ENCODE measurements at places on chromosomes 5 and 9.

GRCh38 chr5:42993516-42994245 is 46.4 kb downstream of the ANXA2R start:
- peak; percentile 82 for DNase-seq

GRCh38 chr5:172150514-172151425 is 37.3 kb downstream of the STK10 start:
- peak; percentile 95 for DNase-seq

DNA sequence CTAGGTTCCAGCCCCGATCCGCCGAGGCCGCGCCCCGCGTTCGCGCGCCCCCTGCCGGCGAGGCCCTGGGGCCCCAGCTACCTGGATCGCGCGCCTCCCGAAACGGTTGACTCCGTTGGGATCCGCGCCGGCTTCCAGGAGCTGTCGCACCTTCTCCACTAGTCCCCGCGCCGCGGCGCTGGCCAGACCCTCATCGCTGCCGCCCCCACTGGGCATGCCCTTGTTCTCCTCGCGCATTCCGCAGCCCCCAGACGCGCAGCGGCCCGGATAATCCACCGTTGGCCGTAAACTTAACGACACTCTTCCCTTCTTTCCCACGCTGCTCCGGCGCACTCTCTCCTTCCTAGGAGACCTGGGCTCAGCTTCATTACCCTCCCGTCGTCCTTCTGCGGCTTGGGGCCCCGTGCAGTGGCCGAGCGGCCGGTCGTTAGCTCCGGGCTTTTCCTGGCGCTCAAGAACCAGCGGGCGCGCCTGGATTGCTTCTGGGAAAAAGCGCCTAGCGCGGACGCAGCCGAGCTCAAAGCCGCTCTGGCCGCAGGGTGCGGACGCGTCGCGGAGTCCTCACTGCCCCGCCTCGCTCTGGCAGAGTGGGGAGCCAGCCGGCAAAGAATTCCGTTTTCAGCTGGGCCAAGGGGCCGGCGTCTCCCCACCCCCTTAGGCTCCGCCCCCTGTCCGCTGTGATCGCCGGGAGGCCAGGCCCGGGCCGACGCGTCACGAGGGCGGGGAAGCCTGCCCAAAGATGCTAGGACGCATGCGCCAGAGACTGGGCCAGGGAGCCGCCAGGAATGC is at the start of gene CDKN2B:
Gene CDKN2B, minus strand, starts transcription at position 589 of the 789 bp plus-strand sequence. Its CDS starts 352 bp downstream, at position 237.
- DNase-seq: peak; percentile 96

GRCh38 chr5:132640613-132641012 is 17.4 kb upstream of the IL13 start:
- DNase-seq: no peak

GRCh38 chr5:73182307-73182706 is 9.3 kb downstream of the TMEM174 start:
- DNase-seq: no peak

DNA sequence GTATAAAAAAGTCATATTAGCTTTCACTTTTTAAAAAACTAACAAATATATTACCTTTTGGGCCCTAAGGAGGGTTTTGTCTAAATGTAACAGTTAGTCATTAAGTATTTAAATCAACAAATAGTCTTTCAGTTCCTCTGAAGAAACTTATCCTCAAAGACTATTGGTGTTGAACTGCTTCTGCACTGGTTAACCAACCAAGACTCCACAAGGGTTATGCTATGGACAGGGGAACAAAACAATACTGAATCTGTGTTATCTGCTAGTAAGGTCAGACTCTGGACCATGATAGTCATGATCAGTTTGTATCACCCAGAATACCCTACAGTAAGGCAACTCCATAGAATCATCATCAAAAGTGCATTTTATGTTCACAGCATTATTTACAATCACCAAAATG is 42.4 kb downstream of the SETX start:
- DNase-seq: no peak

DNA sequence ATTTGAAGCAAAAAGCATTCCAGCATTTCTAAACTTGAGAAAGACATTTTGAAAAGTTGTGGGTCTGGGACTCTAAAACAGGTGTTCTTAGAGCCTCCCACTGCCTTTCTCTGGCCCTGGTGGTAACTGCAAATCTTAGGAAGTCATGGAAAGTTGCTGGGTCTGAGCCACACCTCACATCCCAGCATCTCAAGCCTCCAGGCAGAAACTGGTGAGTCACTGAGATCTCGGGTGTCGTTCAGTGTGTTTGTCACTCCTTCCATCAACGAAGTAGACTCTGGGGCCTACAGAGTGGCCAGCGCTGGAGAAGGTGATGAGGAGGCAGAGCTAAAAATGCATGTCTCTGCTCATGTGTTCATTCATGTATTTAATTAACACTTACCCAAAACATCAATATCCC is 59.6 kb upstream of the C5orf58 start:
- no peak for DNase-seq

DNA sequence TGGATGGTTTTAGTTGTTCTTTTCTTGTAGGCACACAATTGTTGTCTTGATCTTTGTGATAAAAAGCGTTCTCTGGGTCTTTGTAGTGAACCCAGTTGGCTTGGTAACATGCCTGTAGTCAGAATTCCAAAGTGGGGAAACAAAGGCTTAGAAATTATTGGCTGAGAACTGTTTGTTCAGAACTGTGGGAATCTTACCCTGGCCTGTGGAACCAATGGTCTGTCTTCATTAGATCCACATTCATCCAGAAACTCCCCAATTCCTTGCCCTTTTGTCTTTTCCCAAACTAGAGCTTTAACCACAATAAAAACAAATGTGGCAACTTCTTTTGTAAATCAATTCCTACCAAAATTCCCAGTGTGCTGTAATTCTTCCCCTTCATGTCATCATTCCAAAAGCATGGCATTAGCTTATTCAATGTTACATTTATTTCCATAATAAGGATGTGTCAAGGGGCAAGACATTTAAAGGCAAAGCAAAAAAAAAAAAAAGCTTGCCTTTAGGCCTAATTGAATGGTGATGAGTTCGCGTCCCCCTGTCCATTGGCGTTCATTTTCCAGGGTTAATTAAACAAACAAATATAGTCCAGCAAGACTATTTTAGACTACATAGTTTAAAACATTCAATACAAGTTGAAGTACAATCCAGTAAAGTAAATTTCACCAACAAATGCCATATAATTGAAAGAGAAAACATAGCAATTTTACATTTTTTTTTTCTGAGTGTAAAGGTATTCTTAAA is 249.8 kb upstream of the ZNF608 start:
- no peak for DNase-seq

- DNase-seq: no peak
Observed at GRCh38 chr5:20017021-20017420, 29.0 kb upstream of the CDH18 start.

DNA sequence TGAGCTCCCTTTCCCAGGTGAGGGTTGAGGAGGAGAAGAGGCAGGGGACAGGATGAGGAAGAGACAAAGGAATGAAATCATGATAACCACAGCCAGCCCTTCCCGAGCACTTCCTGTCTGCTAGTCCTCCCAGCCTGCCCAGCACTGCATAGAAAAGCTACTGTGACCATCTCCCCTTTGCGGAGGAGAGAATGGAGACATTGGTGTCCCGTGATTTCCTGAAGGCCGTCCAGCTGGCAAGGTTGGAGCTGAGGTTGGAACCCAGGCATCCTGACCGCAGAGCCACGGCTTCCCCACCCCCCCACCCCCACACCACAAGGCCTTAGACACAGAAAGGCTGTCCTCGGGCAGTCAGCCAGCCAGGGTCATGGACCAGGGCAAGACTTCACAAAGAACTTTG is 131.1 kb upstream of the ICE1 start:
- DNase-seq: no peak

DNA sequence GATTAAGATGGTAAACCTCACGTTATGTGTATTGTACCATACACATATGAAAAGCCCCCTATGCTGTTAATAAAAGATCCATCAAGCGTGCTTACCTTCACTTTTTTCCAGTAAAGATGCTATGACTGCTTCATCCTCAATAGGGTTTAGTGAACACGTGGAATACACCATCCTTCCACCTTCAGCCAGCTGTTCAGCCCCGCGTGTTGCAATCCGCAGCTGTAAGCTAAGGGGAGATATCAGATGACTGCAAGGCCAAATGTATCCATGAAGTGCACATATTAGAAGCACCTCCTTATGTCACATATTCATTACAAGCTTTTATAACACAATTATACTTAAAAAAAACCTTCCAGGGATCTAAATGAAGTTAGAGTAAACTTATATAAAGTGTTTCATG is 16.2 kb downstream of the NSUN2 start:
- no peak for DNase-seq

DNA sequence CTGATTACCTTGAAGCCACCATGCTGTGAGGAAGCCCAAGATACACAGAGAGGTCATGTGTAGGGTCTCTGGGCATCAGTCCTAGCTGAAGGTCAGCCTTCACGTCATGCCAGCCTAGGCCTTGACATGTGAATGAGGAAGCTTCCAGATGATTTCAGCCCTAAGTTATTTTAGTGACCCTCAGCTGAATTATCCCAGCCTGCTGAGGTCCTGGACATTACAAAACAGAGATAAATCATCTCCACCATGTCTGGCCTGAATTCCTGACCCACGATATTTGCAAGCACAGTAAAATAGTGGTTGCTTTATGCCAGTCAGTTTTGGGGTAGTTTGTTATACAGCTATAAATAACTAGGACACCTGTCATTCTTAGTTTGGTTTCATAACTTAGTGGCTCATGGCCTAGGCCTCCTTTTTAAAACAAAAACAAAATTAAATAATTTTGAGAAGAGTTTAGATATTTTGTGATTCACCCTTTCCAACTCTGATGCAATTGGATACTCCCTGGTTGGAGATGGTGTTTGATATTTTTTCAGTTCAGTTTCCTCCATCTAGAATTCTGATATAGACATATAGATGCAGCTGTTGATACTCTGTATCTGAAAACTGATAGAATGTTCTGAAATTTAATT is 571.3 kb upstream of the CLINT1 start:
- DNase-seq: peak; percentile 8

- DNase-seq: no peak
Observed at GRCh38 chr9:84339962-84340361, 596 bp downstream of the SLC28A3 start.

GRCh38 chr5:180161420-180162303 is 47.3 kb downstream of the RASGEF1C start:
- DNase-seq: peak; percentile 44

GRCh38 chr9:76650692-76651091 is 113.5 kb upstream of the PCA3 start:
- DNase-seq: no peak

DNA sequence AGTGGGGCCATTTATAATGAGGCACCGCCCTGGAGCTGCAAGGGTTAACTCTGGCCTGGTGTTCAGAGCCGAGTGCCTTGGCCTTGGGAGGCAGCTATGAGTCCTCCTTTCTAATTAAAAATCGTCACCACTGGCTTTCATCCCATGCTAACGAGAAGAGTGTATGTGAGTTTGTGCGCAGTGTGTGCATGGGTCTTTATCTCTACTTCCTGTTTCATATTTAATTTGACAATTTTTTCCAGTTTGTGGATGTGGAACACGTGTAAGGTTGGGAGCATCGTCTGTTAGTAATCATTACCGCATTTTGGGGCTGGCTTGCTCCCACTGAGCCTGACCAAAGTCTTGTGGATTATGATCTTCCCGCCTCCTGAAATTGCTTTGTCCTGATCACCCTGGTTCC is 76.4 kb downstream of the NDFIP1 start:
- peak; percentile 2 for DNase-seq

DNA sequence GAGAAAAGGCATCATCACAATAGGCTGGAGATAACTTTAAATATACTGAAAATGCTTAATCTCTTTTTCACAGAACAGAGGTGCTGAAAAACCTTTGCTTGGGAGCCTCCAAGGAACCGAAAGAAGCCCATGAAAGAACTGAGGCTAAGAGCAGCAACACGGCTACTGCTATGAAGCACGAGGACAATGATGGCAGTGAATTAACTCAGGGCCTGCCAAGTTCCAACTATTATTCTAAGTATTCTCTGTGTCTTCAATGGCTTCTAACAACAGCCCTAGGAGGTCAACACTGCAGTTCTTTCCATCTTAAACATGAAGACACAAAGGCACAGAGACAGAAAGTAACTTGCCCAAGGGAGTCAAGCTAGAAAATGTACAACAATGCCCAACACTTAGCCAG is 293.0 kb upstream of the DAP start:
- no peak for DNase-seq

- DNase-seq: no peak
Observed at GRCh38 chr5:57408714-57409113, 73.9 kb downstream of the ACTBL2 start.

- DNase-seq: no peak
Observed at GRCh38 chr5:112205846-112206245, 213.2 kb downstream of the EPB41L4A start.

DNA sequence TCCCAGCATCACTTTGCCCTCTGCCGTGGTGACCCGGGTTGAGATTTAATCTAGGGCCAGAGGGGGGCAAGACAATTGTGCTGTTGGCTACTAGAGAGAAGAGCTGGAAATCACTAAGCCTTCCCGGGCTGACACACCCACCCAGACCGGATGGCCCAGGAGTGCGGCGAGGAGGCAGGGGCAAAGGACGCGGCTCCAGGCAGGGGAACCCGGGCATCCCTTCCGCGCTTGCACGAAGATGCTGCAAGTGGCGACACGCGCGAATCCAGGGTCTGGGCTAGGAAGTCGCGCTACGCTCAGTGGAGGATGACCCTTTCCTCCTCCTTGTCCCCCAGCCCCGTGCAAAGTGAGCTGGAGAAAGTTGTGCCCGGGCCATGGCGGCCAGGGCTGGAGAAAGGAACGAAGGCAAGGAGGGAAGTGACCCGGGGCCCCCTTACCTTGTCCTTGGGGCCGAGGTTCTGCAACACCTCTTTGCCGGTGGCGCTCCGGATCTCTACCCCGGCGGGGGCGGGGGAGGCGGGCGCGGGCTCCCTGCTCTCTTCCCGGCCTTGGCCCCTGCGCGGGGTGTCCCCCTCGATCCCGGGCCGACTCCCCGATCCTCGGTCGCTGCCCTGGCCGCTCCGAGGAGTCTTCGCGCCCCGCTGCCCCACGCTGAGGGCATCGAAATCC is 693 bp downstream of the DPYSL3 start:
- no peak for DNase-seq

DNA sequence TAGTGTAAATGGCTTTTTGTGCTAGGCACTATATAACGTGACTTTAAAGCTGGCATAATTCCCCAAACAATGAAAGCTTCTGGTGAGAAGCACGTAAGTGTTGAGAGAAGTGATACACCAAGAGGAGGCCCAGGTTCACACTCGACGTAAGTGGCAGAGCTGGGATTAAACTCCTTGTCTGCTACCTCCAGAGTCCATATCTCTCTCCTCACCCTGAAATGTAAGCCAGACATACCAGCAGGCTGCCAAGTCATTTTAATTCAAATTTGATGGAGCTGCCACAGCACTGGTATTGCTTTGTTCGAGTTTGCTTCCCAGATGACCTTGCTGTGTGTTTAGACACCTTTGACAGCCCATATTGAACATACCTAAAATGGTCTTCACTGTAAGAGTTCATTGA is 319.7 kb downstream of the GLIS3 start:
- DNase-seq: no peak

All from suppressor macrophage (primary cell).